CD8-positive, alpha-beta memory T cell (primary cell): ENCODE measurements at places on chromosomes 5 and 9.

DNA sequence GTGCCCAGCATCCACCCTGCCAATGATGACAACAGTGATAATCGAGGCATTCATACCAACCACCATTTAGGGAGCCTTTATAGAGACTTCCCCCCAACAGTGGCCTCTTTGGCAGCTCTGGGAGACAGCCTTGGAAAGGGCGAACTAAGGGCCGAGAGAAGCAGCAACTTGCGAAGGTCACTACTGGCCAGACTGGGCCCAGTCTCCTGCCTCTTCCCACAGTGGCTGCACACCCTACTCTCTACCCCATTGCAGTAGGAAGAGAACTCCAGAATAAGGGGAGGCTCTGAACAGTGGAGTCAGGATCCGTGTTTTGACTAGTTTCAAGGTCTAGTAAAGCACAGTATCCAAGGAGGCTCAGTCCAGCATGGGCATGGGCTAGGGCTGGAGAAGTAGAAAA, 5.3 kb downstream of the LHX6 start:
- no peak for DNase-seq

DNA sequence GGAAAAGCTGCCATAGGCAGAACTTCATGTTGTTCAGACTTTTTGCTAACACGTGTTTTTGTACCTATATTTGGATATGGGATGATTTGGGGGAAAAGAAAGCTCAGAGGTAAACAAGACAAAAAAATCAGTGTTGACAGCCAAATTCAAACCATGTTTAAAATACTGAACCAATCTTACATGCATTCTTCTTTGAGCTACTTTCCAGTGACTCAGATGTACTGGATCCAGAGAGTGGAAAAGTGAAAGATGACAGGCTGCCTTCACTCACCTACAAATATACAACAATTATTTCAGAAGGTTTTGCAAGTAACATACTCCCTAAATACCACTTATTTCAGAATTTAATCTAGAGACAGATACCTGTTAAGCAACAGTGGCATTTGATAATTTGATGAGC, 165.7 kb downstream of the MPDZ start:
- DNase-seq = no peak

- DNase-seq = no peak
Observed at GRCh38 chr5:76325326-76325725, 77.8 kb upstream of the IQGAP2 start.

DNA sequence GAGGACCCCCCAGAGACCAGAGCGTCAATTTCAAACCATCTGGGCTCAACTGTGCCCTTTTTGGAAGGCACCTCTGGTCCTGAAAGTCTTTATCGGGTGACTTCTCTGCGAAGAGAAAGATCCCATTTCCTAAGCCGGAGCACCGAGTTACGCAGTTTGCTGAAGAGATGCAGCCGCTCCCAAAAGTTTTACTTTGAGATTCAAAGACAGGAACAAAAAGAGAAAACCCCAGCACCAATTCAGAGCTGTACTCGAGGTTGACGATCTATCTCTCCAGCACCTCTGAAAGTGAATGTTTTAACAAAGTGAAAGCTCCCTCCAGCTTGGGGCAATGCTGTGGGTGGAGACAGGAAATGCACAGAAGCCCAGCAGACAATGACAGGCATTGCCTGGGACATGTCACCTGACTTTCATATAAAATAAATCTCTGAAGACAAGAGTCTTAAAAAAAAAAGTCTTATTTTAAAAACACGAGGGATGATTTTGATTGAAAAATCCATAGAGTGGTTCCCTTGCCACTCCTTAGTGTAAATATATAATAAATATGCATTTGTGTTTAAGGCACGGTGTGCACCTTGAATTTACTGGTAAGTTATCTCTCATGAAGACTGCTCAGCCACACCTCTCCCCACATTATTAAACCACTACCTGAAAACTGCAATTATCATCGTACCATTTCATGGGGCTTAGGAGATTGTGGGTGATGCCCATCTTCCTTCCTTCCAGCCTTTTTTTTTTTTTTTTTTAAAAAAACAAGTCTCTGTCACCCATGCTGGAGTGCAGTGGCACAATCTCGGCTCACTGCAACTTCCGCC, 79.9 kb downstream of the FNBP1 start:
- peak; percentile 87 for DNase-seq

GRCh38 chr5:82494942-82495341, 216.8 kb upstream of the RPS23 start:
- DNase-seq = no peak
